ENCODE measurements at places on chromosomes 2 and 18.

- DNase-seq, result peak; percentile 73
These were observed 153.7 kb downstream of the TGIF1 start for GRCh38 chr18:3603421-3604234.

DNA sequence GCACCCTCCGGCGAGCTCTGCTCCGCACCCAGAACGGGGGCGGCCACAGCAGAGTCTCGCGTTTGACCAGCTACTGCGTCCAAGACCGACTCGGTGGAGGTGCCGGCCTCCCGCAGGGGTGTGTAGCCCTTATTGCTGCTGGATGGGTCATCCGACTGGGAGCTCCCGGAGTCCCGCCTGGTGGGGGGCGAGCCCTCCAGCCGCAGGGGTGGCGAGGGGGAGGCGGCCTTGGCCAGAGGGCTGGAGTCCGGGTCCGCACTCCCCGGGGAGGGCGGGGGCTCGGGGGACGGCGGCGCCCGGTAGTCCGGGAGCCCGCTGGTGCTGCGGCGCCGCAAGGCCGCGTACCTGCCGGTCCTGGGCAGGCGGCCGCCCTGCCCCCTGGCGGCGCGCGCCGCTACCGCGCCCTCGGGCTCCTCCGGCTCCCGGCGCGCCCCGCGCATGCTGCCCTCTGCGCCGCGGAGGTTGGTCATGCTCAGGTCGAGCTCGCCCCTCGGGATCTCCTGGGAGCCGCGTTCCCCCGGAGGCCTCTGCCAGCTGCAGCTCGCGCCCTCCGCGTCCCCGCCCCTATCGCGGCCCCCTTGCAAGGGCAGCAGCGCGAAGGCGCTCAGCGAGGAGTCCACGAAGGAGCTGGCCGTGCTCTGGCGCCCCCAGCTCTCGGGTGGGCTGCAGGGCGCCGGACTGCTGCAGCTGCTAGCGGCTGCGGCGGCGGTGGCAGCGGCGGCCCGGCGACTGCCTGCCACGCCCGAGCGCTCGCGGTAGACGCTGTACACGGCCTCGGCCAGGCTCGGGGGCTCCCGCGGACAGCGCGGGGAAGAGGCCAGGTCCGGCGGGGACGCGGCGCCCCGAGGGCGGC lies 4.8 kb downstream of the TMEM200C start:
- DNase-seq, result peak; percentile 53

DNA sequence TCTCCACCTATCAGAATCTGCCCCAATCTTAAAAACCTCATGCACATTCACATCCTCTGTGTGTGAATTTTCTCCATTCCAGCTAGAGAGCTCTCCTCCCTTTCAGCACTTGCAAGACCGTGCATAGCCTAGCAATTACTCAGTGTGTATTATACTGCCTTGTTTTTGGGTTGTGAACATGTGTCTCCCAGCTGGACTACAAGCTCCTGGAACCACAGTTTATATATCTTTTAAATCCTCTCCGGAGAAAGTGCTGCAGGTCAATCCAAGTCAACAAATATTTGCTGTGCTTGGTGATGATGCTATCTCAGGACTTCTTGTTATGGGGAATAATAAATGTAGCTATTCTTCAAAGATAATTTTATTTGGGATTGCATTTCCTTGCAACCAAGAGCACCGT lies 58.2 kb upstream of the MEX3C start:
- DNase-seq, result no peak

DNA sequence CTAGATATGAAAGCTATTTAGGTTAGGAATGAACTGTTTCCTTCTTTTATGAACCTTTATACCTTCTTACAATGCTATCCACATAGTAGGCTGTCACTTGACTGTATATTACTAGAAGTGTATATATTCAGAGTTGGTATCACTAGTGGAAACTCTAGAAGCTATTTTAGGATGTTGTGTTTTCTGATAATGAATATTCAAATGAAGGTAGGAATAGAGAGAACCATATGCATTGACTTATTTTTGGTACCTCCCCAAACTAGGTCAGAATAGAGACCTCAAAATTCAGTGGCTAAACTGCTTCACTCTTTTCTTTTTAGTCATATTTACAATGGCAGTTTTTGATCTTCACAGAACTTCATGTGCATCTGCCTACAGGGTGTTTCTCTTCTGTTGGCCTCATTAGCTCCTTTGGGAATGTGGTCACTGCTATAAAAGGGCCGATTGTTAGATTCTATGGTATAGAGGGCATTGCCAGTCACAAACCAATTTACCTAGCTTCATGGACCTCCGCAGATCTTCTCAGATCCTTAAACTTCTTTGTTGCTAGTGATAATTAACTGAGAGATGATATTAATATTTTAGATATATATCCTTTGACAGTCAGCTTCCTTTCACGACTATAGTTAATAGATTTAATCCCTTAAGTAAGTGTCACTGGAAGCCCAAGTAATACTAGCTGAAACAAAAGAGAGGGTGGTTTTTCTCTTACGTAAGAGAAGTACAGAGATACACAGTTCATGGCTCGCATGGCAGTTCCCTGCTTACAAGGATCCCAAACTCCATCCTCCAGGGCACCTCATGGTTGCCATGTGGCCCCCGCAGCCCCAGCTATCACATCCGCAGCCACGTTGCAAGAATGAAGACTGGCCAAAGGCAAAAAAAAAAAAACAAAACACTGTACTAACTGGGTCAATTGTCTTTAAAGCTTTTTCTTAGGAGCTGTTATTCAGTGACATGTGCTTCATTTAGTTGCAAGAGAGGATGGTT lies 61.0 kb downstream of the TSPYL6 start:
- no peak for DNase-seq

- DNase-seq, result no peak
These were observed 285.4 kb downstream of the LPIN1 start for GRCh38 chr2:12031866-12032265.

GRCh38 chr2:159775021-159775420 lies 23.0 kb downstream of the CD302 start:
- no peak for DNase-seq

DNA sequence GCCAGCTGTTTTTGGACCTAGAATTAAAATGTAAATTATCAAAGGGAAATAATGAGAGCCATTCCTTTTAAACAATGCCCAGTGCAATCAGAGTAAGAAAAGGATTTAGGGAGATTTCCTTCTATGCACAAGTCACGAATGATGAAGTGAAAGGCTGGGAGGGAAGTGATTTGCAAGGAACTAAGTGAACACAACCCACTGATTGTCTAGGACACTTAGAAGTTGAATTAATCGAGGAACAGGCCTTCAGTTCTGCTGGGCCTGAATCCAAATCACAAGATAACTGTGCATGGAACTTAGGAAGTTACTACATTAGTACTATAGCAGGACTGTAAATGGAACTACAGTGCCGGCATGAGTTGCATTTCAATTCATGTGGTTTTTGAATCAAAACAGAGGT lies 17.7 kb downstream of the MAP2 start:
- no peak for DNase-seq

DNA sequence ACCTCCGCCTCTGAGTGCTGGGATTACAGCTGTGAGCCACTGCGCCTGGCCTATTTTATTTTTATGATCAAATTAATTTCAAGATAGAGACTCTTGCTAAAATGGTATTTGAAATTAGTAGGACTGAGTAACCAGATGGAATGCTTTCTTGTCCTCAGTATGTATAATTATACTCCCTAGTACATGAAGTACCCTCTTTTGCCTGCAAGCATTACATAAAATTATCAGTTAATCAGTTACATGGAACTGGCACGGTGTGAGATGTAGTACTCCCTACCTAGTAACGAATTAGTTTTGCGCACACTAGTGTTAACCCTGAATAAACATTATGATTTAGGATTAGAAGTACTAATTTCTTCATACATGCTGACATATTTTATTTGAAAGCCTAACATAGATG lies 41.6 kb downstream of the RBBP8 start:
- no peak for DNase-seq

DNA sequence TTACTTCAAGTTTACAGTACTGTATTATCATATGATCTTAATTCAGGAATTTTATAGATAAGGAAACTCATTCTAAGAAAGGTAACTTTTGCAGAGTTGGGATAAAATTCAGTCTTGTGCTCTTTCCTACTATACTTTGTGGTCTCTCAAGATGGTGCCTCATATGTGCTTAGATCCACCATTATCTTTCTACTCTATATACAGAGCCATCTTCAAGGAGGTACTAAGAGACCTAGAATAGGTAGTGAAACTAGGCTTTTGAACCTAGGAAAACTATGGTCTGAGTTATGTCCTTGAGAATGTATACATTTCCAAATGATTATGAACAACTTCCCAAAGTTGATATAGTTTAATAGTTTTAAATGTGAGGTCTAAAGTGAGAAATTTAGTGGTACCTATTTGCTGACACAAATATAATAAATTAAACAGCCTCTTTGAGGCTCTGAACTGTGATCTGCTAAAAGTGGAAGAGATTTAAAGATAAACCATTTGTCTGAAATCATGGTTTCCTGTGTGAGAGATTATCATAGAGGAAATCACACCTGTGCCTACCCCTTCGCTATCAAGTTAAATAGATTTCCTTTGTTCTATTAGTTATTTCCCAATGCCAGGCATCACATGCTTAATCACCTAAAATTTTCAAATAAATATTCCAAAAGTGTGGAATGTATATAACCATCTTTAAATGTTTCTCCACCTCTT lies 27.2 kb downstream of the ACAA2 start:
- DNase-seq, result no peak

DNA sequence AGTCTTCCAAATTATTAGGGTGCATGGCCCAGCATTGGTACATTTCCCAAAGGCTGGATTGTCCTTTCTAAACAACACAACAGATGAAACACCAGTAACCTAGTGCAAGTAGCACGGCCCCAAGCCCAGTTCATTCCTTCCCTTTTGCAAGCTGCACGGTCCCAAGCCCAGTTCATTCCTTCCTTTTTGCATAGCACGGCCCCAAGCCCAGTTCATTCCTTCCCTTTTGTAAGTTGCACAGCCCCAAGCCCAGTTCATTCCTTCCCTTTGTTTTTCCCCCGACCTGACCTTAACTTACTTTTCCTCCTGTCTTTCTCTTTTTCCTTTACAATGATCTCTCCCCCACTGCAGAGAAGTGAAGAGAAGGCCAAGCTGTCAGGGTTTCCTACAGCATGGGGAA lies 60.9 kb downstream of the C18orf63 start:
- DNase-seq, result no peak

DNA sequence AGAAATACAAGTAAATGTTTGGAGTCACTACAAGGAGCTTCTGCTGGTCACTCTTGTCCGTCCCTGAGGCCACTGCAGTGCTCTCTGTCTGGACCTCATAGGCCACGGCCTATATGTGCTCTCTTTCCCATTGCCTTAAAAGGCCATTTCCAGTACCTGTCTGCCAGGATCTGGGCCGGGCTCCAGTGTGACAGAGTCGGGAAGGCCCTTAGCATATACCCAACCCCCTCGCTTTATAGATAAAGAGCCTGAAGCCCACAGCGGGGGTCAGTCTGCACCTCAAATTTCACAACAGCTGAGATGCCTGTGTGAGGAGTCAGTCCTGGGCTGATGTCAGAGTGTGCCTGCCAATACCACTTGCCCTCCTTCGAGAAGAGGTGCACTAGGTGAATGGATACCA lies 39.9 kb downstream of the ADD2 start:
- no peak for DNase-seq

GRCh38 chr2:15809404-15809803 lies 130.9 kb upstream of the MYCN start:
- no peak for DNase-seq

GRCh38 chr18:61245276-61245675 lies 88.0 kb upstream of the CDH20 start:
- DNase-seq, result no peak

- DNase-seq, result no peak
These were observed 114.9 kb upstream of the SIX3 start for GRCh38 chr2:44826601-44827000.

DNA sequence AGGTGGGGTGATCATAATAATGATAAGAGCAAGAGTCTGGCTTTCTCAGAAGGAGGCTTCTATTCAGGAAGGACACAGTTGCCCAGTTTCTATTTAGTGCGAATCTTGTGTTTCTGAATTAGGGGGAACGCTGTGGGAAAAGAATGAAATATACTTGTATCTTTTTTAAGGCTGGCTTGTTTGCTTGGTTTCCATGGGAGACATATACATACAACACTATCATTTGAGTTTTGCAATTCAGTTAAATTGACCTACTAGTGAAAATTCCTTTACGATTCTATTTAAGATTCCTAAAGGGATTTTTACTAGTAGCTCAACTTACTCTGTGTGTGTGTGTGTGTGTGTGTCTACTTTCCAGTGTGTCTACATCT lies 24.7 kb upstream of the ANKRD62 start:
- DNase-seq, result no peak

DNA sequence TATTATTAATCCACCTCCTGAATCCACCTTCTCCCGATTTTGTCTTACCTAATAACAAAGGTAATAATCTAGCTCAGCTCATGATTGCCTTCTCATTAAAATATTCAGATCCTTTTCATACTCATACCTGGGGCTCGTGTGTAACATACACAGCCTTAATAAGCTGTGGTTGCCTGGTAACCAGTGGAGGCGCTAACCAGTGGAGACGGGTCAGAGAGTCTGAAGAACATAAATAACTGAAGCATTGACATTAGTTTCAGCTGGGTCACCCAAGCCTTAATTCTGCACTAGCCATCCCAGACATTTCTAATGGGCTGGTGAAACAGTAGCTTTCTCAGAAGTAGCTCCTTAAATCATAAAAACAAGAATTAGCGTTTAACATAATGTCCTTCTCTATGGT lies 14.8 kb upstream of the DTNA start:
- no peak for DNase-seq

GRCh38 chr18:39624961-39625360 lies 2059.4 kb upstream of the CELF4 start:
- DNase-seq, result no peak

DNA sequence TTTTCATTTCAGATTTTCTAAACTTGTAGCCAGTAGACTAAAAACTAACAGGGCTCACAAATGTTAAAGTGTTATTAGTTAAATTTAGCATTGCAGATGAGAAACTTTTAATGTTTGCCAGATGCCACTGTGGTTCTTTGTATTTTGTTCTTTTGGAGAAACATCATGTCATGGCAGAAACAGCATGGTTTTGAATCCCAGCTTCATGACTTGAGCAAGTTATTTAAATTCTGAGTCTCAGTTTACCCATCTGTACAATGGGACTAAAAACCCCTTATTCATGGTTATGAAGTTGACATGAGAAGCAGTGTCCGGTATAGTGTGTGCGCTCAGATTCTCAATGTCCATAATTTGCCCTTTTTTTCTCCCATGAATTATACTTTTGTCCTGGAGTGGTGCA lies 56.5 kb downstream of the MAPRE2 start:
- DNase-seq, result no peak

DNA sequence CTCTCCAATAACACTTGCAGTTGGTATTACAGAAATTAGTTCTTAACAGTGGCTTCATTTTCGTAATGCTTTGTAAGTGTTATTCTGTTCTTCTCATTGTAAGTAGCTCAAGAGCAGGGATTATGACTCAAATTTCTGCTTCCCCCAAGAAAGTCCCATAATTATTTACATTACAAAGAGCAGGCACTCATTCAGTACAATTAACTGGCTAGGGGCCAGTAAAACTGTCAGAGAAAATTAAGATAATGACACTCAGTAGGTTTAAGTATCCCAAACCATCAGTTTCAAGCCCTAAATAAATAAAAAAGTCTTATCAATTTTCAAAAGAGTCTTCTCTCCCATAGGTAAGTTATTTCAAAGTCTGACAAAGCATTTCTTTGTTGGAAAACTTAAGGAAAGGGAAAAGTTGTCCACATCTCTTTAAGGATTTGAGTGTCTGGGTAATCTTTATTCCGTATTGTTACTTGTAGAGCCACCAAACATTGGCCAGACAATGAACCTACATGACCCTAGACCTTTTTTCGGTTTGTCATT lies 137.1 kb downstream of the ARHGAP28 start:
- no peak for DNase-seq

- no peak for DNase-seq
These were observed 151.3 kb downstream of the NR4A2 start for GRCh38 chr2:156181208-156181607.

All from right hindlimb (tissue), 1 donor.